Small intestine (tissue), 16 donors: ENCODE measurements at places on chromosomes 1 and 21. TPM values are rescaled to one million over a fixed set of nuclear protein-coding genes. Genes with fewer than 3 reads are reported as not detected.

GRCh38 chr1:5827516-5827915 lies 164.7 kb downstream of the NPHP4 start:
- no peak for DNase-seq

- DNase-seq, result no peak
Measured at GRCh38 chr1:60891281-60891680, 191.1 kb upstream of the NFIA start.

- DNase-seq, result peak; percentile 59
Measured at GRCh38 chr21:25735646-25736597, 1.1 kb downstream of the GABPA start.

- peak; percentile 86 for DNase-seq
Measured at GRCh38 chr1:46517932-46518498, 28.4 kb downstream of the DMBX1 start.

DNA sequence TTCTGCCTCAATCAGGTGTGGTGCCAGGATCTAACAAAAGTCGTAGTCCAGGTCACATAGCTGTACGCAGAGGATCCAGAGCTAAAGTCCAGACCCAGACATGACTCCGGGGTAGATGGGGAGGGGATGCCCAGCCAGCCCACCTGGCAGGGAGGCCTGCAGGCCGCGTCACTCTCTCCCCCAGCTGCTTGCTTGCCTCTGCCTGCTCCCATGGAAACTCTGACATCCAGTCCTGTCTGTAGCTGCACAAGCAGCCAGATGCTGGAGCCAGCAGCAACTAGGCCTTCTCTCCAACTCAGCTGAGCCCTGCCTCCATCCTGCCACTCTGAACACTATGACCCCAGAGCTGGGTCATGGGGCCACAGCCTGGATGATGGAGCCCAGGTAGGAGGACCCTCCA lies 8.1 kb downstream of the COL8A2 start:
- no peak for DNase-seq

DNA sequence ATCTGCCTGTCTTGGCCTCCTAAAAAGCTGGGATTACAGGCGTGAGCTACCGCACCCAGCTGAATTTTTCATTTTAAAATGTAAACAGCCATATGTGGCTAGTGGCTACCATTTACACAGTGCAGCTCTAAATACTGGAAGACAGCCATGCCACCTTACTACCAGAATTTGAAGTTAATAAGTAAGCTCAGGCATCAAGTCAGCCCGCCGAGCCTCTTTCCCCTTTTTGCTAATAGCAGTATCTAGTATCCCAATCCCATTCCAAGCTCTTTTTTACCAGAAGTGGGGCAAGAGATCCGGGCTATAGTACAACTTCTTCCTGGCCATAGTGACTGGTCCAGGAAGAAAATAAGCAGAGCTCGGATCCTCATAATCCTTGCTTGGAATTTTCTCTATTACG lies 15.1 kb downstream of the TAF13 start:
- DNase-seq, result no peak

- no peak for DNase-seq
Measured at GRCh38 chr1:57471995-57472394, 48.1 kb upstream of the DAB1 start.

DNA sequence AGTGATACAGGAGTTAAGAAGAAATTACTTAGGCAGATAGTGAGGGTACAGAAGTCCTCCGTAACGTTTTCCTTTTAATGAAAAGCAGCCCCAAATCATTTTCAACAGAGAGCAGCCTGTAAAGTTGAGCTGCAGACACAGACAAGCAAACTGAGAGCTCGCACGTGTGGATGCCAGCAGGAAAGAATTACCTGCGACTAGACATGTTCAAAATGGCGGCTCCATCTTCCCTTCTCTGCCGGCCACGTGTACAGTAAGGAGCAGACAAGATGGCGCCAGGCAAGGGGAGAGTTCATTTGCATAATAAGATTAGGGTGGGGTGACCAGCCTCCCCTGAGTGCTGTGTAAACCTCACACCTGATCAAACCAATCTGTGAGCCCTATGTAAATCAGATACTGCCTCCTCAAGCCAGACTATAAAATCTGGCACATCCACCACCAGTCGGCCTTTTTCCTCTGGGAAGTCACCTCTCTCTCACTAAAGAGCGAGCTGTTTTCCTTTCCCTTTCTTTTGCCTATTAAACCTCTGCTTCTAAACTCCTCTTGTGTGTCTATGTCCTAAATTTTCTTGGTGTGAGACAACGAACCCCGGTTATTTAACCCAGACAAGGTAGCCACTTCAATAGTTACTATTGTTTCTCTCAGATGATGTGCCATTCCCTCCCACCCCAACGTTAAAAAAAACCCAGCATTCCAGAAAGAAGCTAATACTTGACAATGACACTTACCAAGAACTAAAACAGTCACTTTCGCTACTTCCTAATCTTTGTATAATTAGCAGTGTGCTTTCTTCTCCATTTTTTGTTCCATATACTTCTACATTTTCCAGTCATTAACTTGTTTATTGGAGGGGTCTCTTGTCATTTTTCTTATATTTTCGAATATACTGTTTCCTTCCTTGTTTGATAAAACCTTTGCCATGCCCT lies 27.4 kb downstream of the DUSP10 start:
- no peak for DNase-seq

DNA sequence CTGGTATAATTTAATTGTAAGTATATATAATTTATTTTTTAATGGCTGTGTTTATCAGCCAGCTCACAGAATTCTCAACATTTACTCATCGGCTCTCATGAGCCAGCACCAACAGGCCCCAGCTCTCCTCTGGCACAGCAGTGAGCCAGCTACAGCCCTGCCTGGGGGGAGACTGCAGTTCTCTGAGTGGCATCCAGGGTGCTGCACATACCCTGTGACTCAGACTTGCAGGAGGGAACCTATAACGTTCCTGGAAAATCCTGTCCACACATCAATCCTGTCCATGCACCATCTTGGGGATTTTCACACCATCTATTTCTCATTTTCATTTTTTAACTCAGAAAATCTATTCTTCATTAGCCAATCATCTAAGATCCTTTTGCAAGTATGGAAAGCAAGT lies 36.5 kb downstream of the FHAD1 start:
- DNase-seq, result no peak

The CFAP74 gene
- polyA plus RNA-seq, result 2.2 TPM

The CLEC20A gene
- 0.10 TPM for polyA plus RNA-seq

The MAP10 gene
- 2.4 TPM for polyA plus RNA-seq

The ADAM15 gene
- polyA plus RNA-seq, result 143 TPM

The TLCD4 gene
- polyA plus RNA-seq, result 2.7 TPM

The CLCNKA gene
- polyA plus RNA-seq, result 0.06 TPM

The PLA2G4A gene
- 12.7 TPM for polyA plus RNA-seq

The GPR52 gene
- polyA plus RNA-seq, result 0.15 TPM

The PRR9 gene
- polyA plus RNA-seq, result not detected

The GUCA2A gene
- polyA plus RNA-seq, result 1,041 TPM

The ARHGAP29 gene
- polyA plus RNA-seq, result 0.22 TPM
